AG08395 (cell line): ENCODE measurements at places on chromosomes 4 and X.
A peak's percentile ranks its signal among the peaks of the same experiment; 100 is the strongest.

DNA sequence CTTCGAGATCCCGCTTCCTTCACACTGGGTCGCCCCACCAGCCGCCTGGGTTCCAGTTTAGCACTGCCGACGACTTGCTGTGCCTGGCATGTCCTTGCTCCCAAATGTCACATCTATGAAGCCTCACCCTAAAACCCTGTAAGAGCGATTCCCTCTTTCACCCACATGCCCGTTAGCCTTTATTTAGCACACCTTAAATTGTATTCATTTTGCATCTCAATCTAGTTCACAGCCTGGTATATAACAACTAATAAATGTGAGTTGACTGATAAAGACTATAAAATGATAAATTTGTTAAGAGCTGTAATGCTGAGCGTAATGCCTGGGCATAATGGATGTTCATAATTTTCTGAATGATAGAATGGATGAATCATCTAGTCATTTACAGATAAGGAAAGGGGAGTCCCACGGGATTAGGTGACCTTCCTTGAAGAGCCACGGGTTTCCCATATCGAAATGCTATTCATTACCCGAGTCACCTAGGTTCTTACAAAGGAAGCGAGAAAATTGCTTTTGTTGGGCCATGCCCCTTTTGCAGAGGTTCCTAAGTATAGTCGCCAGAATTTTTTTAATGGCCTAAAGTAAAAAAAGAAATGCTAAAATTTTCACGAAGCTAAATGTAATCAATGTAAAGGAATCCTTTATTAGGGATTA, 1.1 kb upstream of the AP1S2 start:
- DNase-seq, result no peak

DNA sequence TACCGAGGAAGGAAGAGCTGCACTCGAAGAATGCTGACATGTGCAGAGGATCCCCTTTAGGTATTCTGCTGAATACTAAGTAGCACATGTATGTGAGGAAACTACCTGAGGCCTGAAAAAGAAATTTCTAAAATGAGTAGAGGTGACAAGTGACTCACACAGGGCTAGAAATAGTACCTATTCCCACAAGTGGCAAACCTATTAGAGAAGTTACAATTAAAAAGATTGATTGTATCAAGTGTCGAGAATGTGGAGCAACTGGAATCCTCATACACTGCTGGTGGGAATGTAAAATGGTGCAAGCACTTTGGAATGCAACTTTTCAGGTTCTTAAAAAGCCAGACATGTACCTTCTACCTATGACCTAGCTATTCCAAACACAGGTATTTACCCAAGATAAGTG, 47.4 kb downstream of the CCSER1 start:
- no peak for DNase-seq

DNA sequence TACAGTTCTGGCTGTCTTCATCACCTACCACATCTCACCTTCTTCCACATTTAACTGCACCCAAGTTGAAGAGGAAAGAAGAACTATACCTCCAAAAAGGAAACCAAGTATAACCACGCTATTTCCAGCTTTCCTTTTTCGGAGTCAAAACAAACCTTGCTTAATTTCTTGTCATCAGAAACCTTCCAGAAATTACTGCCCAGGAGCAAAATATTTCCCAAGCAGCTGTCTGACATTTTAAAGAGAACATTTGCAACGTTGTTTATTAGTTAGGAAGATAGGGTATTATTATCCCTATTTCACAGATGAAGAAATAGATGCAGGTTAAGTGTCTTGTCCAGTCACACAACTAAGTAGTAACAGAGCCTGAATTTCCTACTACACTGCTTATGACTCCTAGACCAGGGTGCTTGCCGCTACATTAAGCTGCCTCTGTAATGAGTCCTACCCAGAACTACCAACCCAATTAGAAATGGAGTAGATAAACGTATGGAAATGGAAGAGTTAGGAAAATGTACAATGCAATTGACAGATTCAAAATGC, 2.2 kb upstream of the ACSL4 start:
- no peak for DNase-seq

DNA sequence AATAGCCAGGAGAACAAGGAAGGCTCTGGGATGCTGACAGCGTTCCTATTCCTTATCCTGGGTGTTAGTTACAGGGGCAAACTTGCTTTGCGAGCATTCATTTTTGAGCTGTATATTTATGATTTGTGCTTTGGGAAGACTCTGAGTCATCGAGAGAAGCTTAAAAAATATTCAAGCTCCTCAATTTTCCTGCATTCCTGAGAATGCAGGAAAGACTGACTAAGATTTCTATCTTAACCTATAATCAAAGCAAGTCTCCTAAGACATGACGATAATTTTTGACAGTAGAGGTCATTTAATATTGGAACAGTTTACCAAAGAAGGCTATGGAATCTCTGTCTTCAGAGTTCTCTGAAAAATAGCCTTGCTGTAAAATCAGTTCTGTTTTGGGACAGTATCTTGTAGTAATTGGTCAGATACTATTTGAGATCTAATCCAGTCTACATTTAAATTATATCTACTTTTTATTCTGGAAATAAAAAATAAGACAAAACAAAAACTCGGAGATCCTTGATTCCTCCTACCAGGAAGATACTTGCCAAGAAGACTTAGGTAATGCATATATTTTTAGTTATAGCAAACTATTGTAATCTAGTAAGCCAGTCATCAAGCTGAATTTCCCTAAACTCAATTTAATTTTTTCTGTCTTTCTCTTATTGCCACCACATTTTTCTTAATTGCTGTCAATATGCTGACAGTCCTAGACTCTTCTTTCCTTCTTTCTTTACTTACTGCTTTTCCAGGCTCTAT, 31.7 kb downstream of the BBS12 start:
- peak; percentile 20 for DNase-seq

- peak; percentile 4 for DNase-seq
Observed at GRCh38 chr4:141132072-141132708, 1.1 kb downstream of the RNF150 start.

DNA sequence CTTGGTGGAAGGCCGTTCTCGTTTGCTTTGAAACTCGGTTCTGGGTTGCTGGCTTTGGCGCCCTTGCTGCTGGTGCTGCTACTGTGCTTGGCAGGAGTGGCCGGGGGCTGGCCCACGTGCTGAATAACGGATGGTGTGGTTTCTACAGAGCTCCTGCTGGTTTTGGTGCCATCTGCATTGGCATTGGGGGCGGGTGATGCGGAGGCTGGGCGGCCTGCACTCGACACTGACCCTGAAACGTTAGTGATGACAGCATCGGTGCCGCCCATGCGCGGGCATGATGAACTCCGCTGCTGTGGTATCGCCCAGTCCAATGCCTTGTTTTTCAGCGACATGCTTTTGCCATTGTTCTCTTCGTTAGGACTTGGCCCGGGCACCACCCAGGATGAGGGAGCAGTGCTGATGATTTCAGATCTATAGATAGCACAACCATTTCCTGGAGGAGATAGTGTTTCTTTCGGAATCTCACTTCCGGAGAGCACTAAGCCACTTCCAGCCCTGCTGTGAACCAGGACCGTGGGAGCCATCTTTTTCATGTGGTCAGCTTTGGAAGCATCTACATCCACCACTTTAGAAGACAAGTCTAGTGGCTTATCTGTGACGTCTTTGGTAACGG, 24.2 kb downstream of the BCOR start:
- no peak for DNase-seq

DNA sequence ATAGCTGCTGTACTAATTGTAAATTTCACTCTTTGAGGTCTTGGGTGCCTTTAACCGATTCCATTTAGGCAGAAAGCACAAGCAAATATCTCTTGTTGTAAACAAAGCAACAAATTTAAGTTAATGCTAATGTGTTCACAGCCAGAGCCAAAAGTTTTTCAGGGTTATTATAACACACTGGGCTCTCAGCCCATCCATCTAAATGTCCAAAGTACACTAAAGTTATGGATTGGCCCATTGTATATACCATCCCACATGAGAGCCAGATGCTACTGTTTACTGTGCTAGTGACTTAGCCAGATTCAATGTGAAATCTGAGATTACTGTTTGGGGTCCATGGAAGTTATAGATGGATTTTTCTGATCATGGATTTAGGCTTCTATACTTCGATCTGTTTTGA, 186.7 kb downstream of the LARP7 start:
- no peak for DNase-seq

GRCh38 chrX:124348182-124348581, 1.8 kb downstream of the SH2D1A start:
- DNase-seq, result no peak

DNA sequence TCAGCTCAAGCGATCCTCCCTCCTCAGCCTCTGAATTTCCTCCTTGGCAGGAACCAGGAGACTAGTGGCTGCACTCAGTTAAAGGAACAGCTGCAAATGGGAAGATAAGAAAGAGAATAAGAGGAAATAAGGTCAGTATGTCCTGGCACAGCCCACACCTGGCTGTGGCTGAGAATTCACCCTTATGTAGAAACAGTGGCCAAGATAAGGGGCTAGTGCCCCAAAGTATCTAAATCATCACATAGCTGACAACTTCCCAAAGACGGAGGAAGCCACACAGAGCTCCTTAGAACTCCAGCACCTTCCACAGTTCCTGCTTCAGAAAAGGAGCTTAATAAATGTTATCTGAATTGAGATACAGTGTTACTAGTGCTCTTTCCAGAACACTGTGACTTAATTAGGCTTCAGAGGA, 2.3 kb upstream of the CHIC2 start:
- DNase-seq, result no peak

DNA sequence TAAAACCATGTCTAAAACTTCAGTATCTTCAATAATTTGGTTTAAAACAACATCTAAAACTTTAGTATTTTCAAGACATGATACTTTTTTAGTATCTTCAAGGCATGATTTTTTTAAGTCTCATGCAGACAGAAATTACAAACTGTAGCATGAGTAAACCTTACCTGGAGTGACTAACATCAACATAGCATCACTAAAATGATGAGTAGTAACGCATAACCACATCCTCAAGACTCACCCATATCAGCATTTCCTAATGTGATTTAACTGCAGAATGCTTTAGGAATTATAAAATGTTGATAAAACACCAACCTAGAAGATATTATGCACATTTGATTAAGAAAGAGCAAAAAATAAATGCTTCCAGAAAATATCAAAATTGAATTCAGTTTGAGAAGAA, 19.7 kb upstream of the EDNRA start:
- no peak for DNase-seq

- DNase-seq, result no peak
Observed at GRCh38 chr4:103374758-103375157, 176.6 kb upstream of the CENPE start.

GRCh38 chrX:13759152-13759718, 24.7 kb downstream of the OFD1 start:
- no peak for DNase-seq

- DNase-seq, result no peak
Observed at GRCh38 chrX:64198036-64198435, 7.5 kb downstream of the AMER1 start.

- no peak for DNase-seq
Observed at GRCh38 chr4:110678517-110679227, 55.8 kb upstream of the PITX2 start.

GRCh38 chr4:1608821-1609500, 75.2 kb downstream of the FAM53A start:
- no peak for DNase-seq

GRCh38 chr4:38535717-38536116, 128.3 kb upstream of the KLF3 start:
- DNase-seq, result no peak
